ENCODE measurements at places on chromosomes 7 and 10.
A peak's percentile ranks its signal among the peaks of the same experiment; 100 is the strongest.

- no peak for DNase-seq
Observed at GRCh38 chr10:113356794-113357680, 195.8 kb upstream of the HABP2 start.

DNA sequence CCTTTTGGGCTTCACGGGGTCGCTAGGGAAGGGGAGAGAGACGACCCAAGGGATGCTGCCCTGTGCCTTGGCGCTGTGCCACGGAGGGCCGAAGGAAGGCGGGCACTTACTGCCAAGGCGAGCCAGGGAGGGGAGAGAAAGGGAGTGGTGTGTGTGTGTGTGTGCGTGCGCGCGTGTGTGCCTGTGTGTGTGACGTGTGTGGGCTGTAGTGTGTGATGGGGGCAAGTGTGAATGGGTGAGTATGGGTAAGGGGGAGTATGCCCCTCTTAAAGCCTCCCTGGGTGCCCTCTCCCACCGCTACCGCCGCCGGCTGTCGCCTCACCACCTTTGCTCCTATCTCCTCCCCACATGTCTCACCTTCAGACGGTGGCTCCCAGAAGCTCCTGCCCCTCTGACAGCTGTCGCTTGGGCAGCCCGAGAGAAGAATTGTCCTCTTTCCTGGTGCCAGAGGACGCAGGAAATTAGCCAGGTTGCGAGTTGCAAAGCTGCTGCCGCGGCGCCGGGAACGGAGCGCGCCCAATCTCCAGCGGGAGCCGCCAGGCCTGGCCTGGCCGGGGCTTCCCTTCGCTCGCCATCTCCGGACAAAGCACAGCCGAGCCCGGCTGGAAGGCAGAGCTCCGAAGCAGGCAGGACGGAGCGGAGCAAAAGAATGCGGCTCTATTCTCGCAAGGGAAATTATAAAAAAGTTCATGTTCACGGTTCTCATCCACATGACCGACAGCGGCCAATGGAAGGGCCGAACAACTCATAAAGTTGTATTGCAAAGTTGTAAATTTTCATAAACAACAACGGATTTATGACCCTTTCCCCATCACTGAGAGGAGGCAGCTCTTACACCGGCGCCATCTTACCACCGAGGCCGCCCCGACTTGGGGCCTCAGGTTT is at the start of gene HOXA3:
TSS of gene HOXA3 (minus strand) at position 653 of the 885 bp plus-strand sequence. CDS start 41,943 bp downstream, outside the sequence.
- no peak for DNase-seq

GRCh38 chr10:31578181-31578852 is 259.3 kb downstream of the ZEB1 start:
- DNase-seq: no peak

DNA sequence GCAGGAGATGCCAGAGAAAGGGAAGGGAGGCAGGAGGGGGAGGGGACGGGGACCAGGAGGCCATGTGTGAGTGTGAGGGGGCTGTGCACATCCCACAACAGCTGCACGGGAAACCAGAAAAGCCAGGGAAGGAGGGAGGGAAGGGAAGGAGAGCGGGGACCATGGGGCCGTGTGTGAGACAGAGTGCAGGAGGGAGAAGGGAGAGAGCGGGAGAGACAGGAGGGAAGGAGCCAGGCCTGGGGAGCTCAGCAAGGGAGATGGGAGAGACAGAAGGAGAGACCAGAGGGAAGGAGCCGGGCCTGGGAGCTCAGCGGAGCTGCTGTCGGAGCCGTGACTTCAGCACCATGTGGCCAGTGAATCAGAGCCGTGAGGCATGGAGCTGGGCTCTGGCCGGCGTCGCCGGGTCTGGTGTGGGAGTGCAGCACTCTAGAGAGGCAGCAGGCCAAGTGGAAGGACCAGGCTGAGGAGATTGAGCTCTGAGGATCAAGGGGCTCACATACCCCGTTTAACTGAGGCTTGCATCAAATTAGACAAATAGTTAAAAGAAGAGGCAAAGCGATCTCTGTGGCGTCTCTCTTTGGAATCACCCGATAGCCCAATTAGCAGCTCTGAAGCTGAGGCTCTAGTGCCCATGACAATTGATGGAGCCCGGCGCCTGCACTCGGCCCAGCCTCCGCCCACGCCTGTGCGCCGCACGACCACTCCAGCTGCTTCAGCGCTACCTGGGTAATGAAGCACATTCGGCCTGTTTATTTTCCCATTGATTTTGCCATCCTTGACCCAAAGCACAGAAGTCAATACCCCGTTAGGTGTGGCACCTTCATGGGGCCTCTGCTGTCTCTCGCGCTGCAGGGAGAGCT is 150.4 kb downstream of the MAD1L1 start:
- no peak for DNase-seq

DNA sequence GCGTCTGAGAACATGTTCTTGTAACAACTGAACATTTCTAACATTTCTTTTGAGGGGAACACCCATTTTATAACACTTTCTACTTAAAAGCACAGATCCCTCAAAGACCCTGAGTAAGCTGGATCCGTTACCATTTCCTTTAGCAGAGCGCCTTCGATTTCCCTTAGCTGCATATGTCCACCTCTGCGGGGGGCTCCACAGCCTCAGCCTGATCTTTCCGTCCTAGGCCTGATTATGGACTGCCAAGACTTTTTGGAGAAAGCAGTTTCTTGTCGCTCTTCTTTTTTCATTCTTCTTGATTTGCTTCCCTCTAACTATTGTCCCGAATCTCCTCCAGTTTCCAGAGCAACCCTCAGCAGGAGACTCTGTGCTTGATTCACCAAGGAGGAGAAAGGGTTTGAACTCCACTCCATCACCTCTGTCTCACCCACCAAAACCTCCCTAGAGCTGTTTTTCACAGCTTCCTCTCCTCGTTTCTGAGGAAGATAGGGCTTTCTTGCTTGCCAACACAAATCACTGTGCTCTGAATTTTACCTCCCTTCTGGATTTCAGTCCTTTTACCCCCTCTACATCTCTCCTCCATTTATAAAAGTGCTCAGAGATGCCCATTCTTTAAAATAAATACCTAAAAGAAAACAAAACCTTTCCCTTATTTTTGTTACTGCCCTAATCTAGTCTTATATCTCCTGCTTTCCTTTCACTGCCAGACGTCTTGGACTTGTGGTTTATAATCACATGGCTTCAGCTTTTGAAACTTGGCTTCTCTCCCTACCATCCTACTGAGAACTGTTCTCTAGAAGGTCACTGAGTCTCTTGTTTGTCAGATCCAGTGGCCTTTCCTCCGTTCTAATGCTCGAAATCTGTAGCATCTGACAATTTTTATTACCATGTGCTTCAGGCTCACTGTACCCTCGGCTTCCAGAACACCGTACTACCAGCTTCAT is 30.5 kb upstream of the ZRANB1 start:
- DNase-seq: no peak

DNA sequence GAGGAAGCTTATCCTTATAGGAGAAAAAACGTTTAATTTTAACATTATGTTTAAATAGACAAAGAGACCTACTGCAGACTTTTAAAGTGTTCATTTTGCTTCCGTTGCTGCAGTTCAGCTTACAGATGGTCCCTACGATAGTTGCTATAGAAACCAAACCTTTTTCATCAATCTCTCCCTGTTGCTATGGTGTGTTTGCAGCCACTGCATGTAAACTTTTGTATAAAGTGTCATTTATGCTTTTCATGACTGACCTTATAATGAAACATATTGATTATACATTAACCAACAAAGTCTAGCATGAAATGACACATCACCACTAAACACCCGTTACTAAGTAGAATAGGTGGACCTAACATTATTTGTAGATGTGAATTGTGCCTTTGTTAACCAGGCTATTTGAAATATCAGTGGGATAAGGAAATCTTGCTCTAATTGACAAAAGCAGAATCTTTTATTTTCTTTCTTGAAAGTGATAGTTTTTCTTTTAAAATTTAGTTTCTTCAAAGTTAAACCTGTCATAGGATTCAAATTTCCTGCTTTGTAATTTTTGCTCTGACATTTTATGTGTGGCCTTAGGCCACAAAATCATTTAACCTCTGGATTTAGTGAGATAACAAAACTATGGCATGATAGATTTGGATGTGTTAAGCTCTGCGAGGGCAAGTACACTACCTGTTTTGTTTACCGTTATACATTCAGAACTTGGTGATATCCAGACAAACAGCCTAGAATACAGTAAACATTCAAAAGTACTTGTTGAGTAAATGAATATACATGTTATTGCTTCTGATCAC is 64.0 kb downstream of the CACNB2 start:
- DNase-seq: no peak

DNA sequence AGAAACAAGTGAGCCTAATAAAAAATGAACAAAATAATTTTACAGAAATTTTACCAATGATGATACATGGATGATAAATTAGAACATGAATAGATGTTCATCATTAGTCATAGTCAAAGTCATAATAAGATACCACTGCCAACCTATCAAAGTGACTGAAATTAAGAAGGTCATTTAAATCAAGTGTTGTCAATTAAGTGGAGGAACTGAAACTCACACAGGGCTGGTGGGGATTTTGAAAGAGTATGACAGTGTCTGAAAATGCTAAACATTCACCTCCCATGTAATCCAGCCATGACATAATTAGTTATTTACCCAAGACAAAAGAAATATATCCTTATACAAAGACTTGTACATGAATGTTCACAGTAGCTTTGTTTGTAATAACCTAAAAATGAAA is 57.1 kb upstream of the DYNC1I1 start:
- DNase-seq: no peak

GRCh38 chr7:22846961-22847360 is 24.3 kb upstream of the TOMM7 start:
- no peak for DNase-seq

DNA sequence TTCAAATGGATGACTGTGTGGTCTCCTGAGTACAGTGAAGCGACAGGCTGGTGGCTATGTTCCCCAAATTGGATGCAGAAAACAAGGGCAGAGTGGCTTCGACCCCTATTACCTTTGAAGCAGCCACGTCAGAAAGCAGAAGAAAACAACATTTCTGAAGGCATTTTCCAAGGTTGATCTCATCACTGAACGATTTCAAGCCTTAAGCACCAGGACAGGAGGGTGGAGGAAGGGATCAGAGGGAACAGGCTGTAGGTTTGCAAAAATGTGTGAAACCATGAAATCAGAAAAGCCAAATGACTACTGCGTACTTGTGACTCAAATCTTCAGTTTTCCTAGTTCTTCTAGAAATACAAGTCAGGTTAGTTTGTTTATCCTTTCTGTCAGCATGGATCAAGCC is 181.0 kb upstream of the TMEM106B start:
- no peak for DNase-seq

DNA sequence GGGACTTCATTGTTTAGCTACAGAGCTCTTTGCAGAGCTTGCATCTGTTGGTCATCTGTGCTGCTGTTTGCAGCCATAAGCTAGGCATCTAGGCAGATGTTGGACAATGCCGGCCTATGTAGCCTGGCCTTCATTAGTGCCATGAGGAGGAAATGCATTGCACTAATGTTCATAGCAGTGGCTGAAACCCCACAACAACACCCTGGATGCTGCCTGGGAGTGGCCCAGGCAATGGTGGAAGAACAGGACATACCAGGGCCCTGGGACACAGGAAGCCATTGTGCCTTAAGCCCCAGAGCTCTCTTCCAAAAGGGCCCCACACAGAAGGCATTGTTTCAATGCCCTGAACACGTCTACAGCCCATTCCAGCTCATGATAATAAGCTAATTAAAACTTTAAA is 131.5 kb upstream of the LYZL1 start:
- DNase-seq: no peak

- no peak for DNase-seq
Observed at GRCh38 chr10:79457256-79457785, 11.9 kb upstream of the ZCCHC24 start.

DNA sequence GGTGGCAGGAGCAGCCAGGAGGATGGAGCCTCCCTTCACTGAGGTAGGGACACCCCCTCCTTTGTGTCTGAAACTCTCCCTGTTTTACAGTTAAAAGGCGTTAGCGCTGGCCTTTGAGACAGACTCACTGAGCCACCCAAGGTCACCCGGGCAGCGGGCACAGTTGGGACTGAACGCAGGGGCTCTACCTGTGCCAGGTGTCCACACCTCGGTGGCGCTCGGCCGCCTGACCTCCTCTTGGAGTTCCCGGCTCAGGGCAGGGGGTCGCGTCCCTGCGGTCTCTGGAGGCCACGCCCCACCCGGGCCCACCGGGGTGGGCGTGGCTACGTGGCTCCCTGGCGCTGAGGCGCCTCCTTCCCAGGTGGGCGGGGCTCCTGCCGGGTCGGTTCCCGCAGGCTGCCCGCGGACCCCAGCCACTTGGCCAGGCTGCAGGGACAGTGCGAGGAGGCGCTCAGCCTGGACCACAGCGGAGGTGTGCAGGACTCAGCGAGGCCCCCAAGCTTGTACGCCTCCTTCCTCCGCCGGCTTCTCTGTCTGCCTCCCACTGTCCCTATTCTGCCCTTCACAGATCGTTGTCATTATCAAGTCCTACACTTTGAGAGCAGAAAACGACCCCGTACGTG is 39.9 kb upstream of the LEP start:
- DNase-seq: peak; percentile 19

GRCh38 chr10:124075231-124075955 is 18.0 kb downstream of the CHST15 start:
- DNase-seq: no peak

- no peak for DNase-seq
Observed at GRCh38 chr10:8187171-8187666, 132.7 kb downstream of the GATA3 start.

DNA sequence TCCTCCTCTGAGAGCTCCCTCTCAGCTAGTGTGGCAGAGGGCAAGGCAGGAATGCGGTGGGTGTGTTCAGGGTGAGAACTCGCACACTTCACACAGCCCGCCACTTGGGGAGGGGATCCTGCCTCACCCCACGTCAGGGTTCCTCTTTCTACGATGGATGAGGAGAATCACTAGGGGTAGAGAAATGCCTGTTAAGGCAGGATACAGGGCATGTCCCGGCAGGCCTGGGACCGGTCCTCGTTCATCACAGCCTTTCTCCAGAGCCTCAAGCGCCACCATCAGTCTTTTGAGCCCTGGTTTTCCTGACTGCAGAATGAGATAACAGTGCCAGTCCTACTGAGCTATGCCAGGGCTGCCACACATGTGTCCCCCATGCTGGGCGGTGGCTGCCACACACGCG is 546.7 kb upstream of the ADARB2 start:
- no peak for DNase-seq

DNA sequence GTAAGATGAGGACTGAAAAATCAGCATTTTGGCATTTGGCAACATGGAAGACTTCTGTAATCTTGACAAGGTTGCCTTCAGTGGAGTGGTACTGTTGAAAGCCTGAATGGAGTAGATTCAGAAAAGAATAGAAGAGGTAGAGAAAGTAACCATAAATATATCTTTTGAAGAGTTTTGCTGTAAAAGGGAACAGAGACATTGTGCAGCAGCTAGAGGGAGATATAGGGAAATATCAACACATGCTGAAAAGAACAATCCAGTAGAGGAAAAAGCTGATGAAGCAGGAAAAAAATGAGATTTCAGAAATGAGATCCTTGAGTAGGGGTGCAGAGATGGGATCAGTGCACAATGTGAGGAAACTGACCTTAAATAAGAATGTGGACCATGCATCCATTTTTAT is 60.0 kb downstream of the RAPGEF5 start:
- DNase-seq: no peak

GRCh38 chr10:119340893-119341458 is 133.6 kb downstream of the GRK5 start:
- DNase-seq: no peak

GRCh38 chr10:125095228-125095627 is 65.1 kb downstream of the CTBP2 start:
- DNase-seq: no peak

- DNase-seq: no peak
Observed at GRCh38 chr7:138934367-138934766, 46.8 kb downstream of the KIAA1549 start.

- peak; percentile 26 for DNase-seq
Observed at GRCh38 chr7:98133181-98133580, 26.5 kb downstream of the LMTK2 start.

- no peak for DNase-seq
Observed at GRCh38 chr7:109745677-109746410, 1176.2 kb downstream of the DNAJB9 start.

GRCh38 chr10:22997096-22997495 is 69.2 kb downstream of the ARMC3 start:
- no peak for DNase-seq

Data from stimulated activated naive CD8-positive, alpha-beta T cell treated with anti-CD3 and anti-CD28 coated beads, Interleukin-15, Interleukin-2, amounts not matched to agents 100 U/mL and 50 U/mL, for 24 hours (primary cell).